CD4-positive, alpha-beta memory T cell (primary cell): ENCODE measurements at places on chromosomes 12 and 14. TPM values are rescaled to one million over a fixed set of nuclear protein-coding genes. Genes with fewer than 3 reads are reported as not detected.

- DNase-seq = no peak
Observed at GRCh38 chr12:79773896-79774295, 83.1 kb upstream of the PAWR start.

DNA sequence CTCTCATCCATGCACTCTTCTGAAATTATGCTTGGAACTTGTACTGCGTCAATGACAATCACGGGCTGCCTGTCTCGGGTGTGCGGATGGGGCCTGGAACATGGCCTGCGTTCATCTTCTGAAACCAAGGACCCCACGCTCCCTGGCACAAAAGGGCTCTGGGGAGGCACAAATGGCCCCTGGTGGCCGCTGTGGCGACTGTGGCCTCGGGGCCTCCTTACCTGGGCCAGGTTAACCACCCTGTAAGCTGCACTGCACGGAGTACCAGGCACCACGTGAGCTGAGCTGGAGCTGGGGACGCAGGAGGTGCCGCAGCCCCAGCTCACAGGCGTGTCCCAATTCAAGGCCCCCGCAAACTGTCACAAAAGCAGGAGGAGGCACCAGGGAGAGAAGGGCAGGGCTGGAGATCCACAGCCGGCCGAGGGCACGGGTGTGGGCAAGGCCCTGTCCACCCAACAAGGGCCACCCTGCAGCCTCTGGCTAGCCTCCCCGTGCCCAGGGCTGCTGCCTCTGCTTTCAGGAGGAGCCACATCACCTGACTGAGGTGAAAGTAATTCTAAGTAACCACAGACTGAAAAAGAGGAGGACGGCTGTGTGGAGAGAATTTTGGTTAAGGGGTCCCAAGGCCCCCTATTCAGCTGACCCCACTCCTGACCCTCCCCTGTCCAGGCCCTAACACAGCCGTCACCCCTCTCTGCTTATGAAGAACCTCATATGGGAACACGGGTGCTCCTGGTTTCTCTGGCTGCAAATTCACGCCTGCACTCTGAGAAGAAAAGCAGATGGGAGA, 61.1 kb upstream of the GALNT9 start:
- DNase-seq = no peak

- peak; percentile 50 for DNase-seq
Observed at GRCh38 chr12:126768517-126768916, 1498.5 kb upstream of the TMEM132C start.

DNA sequence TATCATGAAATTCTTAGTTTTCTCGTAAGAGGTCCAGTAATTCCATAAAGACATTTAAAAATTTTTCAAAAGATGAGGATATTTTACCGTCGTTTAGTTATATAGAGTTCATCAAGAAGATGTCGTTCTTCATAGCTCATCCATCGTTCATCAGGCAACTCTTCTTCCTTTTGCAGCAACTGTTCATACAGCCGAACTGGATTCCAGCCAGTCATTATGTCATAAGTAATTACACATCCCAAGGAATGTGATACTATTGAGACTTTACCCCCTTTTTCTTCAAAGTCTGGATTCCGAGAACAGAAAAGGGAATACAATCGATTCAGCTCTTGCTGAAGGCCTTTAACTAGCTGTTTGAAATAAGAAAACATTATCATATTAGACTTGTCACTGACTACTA, 90.3 kb downstream of the DDHD1 start:
- no peak for DNase-seq

DNA sequence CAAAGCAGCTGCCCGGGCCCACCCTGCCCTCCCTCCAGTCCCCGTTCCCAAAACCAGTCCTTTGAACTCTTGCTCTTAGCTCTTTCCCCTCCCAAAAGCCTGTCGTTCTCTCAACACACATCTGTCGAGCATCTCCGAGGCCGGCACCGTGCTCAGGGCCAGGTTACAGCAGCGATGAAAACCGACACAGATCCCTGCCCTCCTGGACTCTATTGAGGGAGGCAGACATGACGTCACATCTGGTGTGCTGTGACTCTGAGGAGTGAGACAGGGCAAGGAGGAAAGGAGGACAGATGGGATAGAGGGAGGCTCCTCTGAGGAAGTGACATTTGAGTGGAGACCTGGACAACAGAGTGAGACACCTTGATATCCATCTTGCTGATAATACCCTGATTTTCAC, 34.6 kb upstream of the PWP1 start:
- DNase-seq = no peak

GRCh38 chr14:105167303-105168092, 1.1 kb downstream of the JAG2 start:
- no peak for DNase-seq

DNA sequence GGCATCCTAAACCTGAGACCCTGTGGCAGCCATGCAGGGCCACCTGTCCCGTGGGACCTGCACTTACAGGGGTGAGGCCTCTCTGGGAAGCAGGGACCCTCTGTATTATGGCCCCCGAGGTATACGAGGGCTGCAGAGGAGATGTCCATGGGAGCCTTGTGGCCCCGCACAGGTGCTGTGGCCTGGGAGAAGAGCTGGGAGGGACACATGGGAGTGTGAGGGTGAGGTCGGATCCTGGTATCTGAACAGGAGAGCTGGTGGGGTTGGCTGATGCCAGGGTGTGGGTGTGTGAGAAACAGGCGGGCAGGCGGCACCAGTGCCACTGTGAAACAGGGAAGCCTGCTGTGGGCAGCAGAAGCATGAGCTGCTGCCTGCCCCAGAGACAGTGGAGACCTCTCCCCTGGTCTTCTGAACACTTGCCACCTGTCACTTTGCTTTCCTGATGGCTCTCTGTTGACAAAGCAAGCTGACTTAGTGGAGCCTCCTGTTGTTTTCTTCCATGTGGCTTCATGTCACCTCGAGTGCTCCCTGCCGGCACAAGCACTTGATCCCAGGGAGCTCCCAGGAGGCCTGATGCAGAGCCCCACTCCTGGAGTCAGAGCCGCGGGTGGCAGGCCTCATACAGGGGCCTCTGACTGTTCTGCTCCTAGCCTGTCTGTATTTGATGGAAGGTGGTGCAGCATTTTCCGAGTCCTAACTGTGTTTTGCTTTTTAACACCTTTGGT, 19.8 kb upstream of the AMN start:
- DNase-seq = no peak

- no peak for DNase-seq
Observed at GRCh38 chr14:53209370-53209769, 56.2 kb upstream of the DDHD1 start.

DNA sequence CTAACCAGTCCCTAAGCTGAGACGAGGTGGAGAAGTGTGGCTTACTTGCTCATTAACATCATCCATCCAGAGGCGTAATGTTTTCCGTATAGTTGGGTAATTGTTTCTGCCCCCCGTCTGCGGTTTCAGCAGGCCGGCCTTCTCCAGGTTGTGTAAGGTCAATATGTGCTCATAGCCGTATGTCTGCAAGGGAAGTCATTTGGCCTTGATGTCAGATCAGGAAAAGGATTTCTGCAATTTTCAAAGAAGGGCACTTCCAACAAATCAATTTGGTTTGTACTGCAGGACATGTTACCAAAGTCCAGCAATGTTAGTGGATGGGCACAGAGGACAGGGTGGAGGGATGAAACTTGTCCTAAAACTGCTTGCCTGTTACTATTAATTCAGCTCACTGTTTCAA, 9.9 kb upstream of the DIABLO start:
- DNase-seq = no peak

- DNase-seq = no peak
Observed at GRCh38 chr12:18483698-18484325, 222.5 kb downstream of the PIK3C2G start.

- no peak for DNase-seq
Observed at GRCh38 chr12:120590741-120591407, 9.7 kb upstream of the POP5 start.

- no peak for DNase-seq
Observed at GRCh38 chr14:25832585-25832984, 765.2 kb downstream of the NOVA1 start.

DNA sequence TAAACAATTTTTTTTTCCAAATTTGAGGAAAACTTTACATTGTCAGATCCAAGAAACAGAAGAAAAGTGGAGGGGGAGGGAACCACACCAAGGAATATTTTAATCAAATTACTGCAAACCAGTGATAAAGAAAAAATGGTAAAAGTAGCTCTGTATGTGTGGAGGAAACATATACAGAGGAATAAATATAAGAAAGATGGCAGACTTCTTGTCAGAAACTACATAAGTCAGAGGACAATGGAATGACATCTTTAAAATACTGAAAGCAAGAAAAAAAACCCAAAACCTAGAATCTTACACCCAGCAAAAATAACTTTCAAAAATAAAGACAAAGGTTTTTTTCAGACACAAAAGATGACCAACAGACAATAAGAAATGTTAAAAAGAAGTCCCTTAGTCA, 10.2 kb upstream of the LLPH start:
- DNase-seq = no peak

GRCh38 chr14:37826869-37827268, 231.4 kb downstream of the TTC6 start:
- DNase-seq = no peak

DNA sequence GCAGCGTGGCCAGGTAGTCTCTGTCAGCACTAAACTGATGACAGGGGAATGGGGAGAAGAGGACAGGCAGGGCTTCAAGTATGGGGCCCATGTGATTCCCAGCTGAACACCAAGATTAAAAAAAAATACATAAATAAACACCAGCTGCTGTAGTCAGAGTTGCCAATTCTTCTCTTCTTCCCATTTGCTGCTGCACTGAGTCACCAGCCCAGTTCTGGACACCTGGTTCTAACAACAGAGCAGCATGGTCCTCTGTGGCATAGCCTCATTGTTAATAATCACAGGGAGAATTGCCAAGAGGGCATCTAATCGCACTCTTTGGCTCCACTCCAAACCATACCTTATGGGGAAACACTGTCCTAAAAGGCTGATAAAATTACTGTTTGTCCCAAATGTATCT, 15.1 kb downstream of the PPM1H start:
- DNase-seq = no peak

GRCh38 chr12:130164936-130165335, 2.7 kb downstream of the FZD10 start:
- no peak for DNase-seq

- DNase-seq = no peak
Observed at GRCh38 chr12:128298091-128298748, 31.2 kb downstream of the TMEM132C start.

- DNase-seq = no peak
Observed at GRCh38 chr12:88923631-88924030, 343.4 kb upstream of the KITLG start.

DNA sequence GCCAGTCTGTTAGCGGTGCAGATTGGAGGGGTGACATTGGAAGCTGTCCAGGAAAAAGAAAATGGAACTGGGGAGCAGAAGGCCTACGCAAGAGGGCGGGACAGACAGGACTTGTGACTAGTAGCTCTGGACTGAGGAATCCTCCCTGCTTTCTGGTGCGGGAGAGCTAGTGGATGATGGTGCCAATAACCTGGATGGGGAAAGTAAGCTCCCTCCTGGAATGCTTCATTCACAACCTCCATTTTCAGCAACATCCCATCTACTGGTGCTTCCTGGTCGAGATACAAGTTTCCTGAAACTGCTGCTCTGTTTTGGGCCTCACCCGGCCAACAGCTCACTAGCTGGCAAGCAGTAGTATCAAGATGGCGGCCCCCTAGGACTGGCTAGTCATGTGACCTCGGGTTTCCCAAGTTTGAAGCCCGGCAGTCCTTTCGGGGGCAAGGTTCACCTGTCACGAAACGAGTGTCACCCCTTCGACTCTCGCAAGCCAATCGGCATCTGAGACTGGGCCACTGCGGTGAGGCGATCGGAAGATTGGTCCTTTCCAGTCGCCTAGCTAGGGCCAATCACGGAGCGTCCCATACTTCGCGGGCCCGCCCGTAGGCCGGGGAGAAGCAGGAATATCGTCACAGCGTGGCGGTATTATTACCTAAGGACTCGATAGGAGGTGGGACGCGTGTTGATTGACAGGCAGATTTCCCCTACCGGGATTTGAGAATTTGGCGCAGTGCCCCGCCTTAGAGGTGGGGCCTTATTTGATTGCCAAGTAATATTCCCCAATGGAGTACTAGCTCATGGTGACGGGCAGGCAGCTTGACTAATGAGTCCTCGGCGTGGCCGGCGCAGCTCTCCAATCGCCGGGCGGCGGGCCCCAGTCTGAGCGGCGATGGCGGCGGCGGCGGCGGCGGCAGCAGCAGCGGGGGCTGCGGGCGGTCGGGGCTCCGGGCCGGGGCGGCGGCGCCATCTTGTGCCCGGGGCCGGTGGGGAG, at the start of gene PABPN1:
PABPN1 (plus strand) TSS at position 874 of the 988 bp plus-strand sequence; CDS start at position 887, 13 bp downstream.
- peak; percentile 100 for DNase-seq

- peak; percentile 70 for DNase-seq
Observed at GRCh38 chr14:56002876-56003625, 115.2 kb upstream of the PELI2 start.

DNA sequence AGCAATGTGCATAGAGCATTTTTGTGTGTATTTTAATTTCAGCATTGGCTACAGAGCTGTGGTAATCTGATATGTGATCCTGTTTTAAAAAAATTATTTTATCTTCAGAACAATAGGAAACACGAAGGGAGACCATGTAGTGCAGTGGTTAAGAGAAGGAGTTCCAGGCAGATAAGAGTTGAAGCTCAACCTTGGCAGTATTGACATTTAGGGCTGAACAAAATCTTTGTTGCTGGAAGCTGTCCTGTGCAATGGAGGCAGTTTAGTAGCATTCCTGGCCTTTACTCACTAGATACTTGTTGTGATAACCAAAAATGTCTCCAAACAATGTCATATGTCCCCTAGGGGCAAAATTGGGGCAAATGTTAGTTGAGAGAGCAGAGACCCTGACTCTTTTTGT, 59.2 kb downstream of the CHST11 start:
- no peak for DNase-seq

DNA sequence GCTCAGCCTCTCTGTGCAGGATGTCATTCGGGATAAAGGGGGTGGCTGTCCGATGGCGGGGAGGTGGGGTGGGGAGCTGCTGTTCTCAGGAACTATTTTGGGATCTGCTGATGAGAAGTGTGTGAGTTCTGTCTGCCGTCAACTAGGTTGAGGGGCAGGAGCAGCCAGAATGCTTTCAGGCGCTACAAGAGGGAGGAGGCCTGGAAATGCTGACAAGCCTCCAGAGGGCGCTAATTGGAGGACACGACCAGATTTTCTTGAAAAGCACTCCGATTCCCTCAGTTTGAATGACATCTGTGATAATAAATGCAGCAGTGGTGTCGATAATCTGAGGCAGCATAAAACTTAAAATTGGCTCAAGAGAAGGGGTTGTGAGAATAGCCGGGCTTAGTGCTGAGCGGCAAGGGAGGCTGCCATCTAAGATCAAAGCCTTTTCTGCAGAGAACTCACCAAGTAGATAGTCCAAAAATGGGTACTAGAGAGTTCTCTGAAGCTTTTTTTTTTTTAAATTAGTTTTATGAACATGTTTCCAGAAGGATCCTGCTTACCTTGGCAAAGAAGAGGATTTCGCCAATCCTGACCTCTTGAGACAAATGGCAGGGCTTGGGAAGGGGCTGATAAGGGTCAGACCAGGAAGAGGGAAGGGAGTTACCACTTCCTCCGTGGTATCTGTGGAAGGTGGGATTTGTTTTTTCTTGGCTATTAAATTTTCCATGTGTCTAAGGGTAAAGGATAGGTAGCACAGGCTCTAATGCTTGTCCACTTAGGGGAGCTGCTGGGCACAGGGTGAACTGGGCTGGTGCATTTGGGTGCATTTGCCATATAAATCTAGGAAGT, 94.4 kb downstream of the CRACR2A start:
- peak; percentile 22 for DNase-seq

NGDN gene
- total RNA-seq = 60.7 TPM

PTPN6 gene
- 189 TPM for total RNA-seq

PTPRO gene
- total RNA-seq = 7.8 TPM

WNT5B gene
- not detected for total RNA-seq

DYNLL1 gene
- total RNA-seq = 108 TPM

PSMA6 gene
- 86.2 TPM for total RNA-seq

NPFF gene
- total RNA-seq = not detected

TSFM gene
- 22.2 TPM for total RNA-seq
